ENCODE measurements at places on chromosomes 6 and 20.
A peak's percentile ranks its signal among the peaks of the same experiment; 100 is the strongest.

DNA sequence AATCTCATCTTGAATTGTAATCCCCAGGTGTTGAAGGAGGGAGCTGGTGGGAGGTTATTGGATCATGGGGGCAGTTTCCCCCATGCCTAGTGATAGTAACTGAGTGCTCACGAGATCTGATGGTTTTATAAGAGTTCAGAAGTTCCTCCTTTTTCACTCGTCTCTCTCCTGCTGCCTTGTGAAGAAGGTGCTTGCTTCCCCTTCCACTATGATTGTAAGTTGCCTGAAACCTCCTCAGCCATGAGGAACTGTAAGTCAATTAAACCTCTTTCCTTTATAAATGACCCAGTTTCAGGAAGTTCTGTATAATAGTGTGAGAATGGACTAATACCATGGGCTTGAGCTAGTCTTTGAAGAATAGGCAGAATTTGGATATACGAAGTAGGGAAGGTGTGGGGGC is 113.9 kb downstream of the RIN2 start:
- no peak for DNase-seq

GRCh38 chr20:57661746-57662455 is 41.7 kb upstream of the ZBP1 start:
- no peak for DNase-seq

GRCh38 chr20:11156922-11157321 is 483.1 kb upstream of the JAG1 start:
- DNase-seq = no peak

GRCh38 chr6:125784365-125784764 is 6.4 kb upstream of the NCOA7 start:
- DNase-seq = peak; percentile 30

Data from hematopoietic multipotent progenitor cell treated with erythropoietin and hydrocortisone succinate and interleukin-3 and kit ligand, for 15 days (in vitro differentiated cells).